ENCODE measurements at places on chromosomes 1 and 21. TPM values are rescaled to one million over a fixed set of nuclear protein-coding genes. Genes with fewer than 3 reads are reported as not detected.

DNA sequence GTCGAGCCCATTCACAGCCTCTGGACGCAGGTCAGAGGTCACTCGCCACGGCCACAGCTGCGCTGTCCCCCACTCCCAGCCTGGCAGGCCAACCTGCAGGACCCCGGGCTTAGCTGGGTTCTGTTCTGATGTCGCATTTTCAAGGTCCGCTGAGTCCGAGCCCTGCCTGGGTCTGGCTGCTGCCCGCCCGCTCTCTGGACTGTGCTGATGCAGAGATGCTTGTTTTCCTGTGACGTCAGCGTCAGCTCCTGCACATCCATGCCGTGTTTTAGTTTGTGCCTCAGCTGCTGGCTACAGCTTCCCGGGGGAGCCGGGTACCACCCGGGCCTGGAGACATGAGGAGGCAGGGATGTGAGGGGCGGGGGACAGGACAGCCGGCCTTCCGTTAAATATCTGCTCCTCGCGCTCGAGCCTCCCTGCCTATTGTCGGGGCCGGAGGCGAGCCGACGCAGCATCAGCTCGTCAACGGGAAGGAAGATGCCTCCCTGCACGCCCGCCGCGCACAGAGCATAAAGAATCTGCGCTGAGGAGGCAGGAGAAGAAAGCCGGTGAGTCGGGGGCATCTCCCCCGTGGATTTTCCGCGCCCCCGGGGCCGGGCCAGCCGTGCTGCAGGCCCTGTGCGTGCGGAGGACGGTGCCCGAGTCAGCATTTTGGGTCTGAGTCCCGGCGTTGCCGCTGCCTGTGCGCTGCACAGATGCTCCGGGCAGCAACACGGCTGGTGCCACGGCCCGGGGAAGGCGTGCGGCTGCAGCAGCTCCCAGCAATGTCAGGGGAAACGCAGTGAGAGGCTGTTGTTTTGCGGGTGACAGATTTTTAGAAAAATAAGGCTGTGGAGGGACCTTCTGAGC lies 23.4 kb downstream of the PRKCZ start:
- DNase-seq, result no peak

- no peak for DNase-seq
Measured at GRCh38 chr1:163399976-163400601, 78.3 kb downstream of the NUF2 start.

DNA sequence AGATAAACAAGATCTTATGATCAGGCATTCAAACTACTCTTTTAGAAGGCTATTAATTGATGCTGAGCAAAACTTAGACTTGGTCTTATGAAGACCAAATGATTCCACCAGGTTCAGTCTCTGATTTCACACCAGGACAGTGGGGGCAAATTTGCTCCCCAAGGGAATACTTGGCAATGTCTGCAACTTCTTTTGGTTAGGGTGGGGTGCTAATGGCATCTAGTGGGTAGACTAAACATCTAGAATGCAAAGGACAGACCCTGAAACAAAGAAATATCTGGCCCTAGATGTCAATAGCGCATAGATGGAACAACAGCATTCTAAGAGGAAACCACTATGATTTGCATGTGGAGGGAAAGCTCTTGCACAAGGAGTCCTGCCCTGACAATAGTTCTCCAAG lies 30.6 kb downstream of the DPT start:
- DNase-seq, result no peak

Gene CDCA8
- 37.4 TPM for total RNA-seq

DNA sequence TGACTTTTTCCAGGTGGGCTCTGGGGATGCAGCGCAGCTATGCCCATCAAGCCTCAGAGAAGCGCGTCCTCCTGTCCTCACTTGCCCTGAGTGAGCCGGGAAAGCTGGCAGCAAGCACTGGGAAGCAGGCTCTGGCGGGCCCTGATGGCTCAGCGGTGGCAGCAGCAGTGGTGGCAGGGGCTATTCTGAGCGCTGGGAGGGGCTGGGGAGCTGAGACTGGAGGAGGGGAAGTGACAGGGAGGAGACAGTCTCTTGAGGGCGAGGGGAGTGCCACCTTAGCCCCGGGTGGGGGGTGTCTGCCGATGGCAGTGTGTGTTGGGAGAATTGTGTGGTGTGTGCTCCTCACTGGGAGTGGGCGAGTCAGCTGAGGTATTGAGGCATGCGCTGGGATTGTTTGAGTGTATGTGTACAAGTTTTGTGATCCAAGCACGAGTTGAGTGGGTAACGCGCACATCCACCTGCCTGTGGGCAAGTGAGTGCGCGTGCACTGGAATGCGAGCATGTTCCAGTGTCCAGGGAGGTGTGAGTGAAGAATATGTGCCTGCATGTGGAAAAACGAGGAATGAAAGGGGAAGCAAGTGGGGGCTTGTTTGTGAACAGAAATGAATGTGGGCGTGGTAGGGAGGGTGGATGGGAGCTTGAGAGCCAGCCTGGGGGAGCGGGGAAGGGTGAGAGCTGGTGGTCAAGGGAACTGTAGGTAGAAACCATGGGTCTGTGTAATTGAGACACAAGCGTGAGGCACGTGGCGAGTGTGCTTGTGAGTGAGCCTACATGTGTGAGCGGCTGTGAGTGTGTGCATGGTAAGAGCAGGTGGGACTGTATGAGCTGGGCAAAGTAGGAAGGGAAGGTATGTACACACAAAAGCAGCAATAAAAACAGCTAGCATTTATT lies 2.9 kb upstream of the FOXO6 start:
- no peak for DNase-seq

DNA sequence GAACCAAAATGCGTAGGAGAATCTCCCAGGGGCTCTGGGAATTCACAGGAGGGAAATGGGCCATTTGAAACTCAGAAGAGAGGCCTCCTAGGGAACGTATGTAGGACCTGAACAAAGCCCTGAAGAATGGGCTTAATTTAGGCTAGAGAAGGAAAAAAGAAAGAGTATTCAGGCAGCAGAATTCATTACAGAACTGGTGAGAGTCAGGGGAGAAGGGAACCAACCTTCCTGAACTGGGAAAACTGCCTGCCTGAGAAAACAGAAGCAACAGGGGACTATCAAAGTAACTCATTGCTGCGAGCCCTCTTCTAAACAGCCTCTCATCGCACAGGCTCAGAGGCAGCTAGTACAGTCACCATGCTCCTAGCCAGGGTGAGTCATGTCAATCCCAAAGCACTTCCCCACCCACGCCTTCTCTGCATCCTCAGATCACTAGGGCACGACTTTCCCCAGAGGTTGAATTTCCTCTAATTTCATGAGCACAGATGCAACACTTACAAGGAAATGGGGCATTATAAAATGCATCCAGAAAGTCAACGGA lies 98.1 kb downstream of the ADSS2 start:
- no peak for DNase-seq

DNA sequence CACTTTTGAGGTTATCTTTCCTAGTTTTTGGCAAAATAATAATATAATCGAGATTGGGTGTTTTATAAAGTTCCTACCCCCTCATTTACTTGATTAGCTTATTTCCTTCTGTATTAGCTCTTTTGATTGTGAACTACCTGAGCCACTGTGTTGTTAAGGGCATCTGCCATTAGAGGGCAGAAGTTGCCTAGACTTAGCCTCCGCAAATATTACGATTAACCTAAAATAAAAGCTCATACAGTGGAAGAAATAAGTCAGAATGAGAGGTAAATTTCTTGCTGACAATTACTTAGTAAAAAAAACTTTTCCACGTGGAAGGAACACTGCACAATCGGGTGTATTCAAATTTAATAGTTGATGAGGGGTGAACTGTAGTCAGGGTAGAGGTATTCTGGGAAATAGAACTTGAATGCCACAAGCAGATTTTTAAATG lies 2.3 kb downstream of the H3-3A start:
- DNase-seq, result peak; percentile 59

GRCh38 chr1:237799762-237800474 lies 90.8 kb downstream of the ZP4 start:
- no peak for DNase-seq

DNA sequence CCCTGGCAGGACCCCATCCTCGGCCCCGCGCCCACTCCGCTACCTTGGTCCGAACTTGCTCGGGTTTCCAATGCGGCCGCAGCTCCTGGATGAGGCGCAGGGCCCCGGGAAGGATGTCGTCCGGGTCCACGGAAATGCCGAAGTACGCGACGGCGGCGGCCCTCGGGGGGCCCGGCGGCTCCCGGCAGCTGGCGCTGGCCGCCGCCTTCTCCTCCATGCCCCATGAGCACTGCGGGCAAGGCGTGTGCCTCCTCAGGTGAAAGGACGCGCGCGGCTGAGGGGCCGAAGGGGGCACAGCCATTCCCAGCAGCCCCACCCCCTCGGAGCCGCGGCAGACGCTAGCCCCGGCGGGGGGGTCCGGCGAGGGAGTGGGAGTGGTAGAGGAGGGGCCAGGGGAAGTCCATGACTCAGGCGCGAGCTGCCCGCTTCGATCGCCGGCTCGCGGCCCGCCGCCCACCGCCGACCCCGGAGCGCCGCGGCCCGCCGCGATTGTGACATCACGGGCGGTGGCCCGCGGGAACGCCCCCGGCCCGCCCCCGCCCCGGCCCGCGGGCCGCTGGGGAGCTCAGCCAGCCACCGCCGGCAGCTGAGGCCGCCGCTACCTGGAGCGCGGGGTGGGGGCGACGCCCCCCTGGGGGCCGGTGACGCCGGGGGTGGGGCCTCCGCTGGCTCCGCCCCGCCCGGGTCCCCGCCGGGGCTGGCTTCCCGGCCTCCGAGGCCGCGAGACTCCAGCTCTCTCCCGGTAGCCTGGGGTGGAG lies at the start of gene ETNK2:
Gene ETNK2 (minus strand): TSS at position 493 of the 758 bp plus-strand sequence. CDS start 192 bp downstream, at position 301.
- peak; percentile 64 for DNase-seq

DNA sequence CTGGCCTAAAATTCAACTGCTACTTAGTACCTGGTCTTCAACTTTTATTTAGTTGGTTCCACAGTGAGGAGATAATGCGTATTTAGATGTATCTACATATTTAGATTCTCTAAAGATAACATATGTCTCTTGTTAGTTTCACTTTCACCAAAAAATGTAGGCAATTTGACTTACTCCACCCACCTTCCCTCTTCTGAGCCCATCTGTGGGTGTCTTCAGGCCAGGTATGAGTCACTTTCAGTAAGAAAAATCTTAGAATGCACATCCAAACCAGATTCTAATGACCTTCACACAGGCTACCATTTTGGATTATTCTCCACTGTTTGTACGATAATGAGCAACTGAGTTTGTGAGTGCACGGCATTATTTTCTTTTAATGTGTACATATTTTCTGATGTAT lies 501.7 kb downstream of the NEGR1 start:
- no peak for DNase-seq

DNA sequence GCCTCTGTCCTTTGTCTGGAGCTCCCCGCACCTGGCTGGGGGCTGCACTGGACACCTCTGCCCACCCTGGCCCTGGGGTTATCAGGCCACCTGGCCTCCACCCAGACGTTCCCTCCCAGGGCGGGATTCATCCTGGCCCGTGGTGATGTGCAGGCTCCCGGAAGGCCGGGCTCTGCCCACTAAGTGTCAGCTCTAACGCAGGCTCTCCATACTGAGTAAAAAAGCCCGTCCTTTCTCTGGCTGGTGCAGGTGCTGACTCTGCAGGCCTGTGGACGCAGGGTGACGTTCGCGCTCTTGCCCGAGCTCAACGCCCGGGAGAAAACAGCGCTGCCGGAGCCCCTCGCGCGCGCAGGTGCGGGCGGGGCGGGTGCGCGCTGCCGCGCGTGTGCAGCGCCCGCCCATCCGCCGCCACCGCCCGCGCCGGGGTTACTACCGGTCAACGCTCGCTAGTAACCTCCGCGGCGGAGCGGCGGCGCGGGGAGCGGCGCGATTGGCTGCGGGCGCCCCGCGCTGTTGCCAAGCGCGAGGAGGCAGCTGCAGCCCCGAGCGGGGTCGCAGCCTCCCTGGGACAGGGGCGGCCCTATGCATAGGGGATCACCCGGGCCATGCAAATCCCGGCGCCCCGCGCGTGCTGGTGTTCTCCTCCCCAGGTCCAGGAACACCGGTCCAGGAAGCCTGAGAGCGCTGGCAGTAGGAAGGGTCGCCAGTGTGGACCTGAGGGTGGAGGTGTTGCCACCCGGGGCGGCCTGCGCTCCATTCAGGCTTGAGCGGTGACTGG lies 15.7 kb downstream of the ABCG1 start:
- peak; percentile 85 for DNase-seq

DNA sequence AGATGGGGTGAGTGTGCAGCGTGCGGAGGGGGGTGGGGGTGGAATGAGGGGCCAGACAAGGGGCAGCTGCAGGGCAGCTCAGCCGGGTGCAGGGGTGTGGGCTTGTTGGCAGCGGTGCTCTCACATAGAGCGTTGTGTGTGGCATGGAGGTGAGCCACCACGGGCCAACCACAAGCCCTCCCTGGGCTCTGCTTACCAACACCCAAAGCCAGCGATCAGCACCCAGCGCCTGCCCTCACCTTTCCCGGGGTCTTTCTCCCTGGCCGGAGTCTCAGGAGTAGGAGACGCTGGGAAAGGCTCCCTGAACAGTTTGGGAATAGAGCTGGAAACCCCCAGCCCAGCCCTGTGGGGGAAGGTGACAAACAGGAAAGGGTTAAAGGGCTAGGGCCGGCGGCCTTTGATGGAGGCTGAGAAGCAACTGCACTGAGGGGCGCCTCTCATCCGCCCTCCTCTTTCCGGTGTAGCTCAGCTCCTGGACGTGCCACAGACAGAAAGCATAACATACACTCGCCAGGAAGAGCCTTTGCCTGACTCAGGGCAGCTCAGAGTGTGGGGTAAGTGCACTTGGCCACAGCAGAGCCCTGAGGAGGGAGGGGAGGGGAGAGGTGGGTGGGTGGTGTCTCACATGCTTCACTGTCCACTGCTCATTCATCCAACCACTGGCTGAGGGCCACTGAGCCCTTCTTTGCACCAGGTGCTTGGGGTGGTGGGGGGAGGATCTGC lies 577 bp downstream of the IKBKE start:
- DNase-seq, result peak; percentile 27

Gene CPLANE2
- total RNA-seq, result 5.2 TPM

DNA sequence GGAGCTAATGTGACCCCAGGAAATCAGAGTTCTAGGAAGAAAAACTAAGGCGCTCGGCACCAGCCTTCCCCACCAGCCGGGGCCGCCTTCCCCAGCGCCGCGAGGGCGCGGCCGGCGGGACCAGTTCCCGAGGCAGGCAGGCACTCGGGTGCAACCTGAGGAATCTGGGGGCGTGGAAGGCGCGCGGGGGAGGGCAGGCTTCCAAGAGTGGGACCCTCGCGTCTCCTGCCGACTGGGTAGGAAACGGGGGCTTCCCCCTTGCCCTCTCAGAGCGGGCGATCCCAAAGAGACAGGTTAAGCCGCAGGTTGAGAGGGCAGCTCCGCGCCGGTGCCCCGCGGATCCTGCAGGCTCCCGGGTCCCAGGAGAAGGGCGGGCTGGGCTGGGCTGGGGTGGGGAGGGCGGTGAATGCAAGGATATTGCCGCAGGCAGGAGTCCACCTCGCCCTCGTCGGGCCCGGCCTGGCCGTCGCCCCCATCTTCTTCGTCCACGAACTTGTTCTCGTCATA lies 431 bp downstream of the ARPC5 start:
- DNase-seq, result no peak

Gene NGF
- total RNA-seq, result not detected

DNA sequence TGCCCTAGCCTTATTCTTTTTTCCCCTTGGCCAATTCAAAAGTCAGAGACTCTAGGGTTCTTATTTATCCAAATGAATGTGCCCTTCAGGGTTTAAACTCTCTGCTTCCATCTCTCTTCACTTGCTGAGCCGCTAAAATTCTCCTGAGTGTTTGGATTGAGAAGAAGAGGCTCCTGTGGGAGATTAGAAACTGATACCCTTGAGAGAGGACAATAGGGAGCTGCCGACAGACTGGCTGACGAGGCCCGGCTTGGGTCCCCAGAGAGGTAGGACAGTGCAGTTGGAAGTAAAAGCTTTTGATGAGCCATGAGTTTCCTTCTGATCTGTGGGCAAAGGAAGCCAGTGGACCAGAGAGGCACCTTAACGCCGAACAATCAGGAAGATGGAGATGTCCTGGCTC lies 41.3 kb upstream of the UBE2U start:
- no peak for DNase-seq

GRCh38 chr1:217253351-217253750 lies 377.5 kb downstream of the GPATCH2 start:
- no peak for DNase-seq
